ENCODE measurements at places on chromosomes 12 and 14.

- DNase-seq, result no peak
Measured at GRCh38 chr12:78128211-78128610, 297.5 kb downstream of the NAV3 start.

- DNase-seq, result no peak
Measured at GRCh38 chr12:88805286-88805685, 225.0 kb upstream of the KITLG start.

GRCh38 chr12:30025317-30025716 is 241.6 kb upstream of the TMTC1 start:
- no peak for DNase-seq

- no peak for DNase-seq
Measured at GRCh38 chr14:51410897-51411296, 170.8 kb downstream of the TMX1 start.

DNA sequence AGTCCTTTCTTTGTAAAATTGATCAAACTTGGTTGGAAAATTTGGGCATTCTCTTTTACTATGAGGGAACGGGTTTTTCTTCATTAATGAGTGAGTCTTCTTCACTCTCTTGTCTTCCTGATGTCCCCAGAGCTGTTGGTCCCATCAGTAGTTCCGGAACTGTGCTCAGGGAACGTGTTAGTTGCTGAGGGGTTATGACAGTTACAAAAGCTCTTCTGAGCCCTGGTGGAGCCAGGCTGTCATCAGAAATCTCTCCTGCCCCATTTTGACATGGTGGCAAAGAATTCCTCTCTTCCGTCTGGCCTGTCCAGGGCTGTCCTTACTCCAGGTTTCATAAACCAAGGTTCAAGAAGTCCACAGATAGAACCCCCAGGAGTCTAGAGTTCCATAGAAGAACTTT is 208.5 kb downstream of the SLC41A2 start:
- no peak for DNase-seq

- DNase-seq, result no peak
Measured at GRCh38 chr12:69687390-69687789, 11.7 kb downstream of the BEST3 start.

GRCh38 chr12:114895827-114896226 is 211.9 kb upstream of the TBX3 start:
- no peak for DNase-seq

DNA sequence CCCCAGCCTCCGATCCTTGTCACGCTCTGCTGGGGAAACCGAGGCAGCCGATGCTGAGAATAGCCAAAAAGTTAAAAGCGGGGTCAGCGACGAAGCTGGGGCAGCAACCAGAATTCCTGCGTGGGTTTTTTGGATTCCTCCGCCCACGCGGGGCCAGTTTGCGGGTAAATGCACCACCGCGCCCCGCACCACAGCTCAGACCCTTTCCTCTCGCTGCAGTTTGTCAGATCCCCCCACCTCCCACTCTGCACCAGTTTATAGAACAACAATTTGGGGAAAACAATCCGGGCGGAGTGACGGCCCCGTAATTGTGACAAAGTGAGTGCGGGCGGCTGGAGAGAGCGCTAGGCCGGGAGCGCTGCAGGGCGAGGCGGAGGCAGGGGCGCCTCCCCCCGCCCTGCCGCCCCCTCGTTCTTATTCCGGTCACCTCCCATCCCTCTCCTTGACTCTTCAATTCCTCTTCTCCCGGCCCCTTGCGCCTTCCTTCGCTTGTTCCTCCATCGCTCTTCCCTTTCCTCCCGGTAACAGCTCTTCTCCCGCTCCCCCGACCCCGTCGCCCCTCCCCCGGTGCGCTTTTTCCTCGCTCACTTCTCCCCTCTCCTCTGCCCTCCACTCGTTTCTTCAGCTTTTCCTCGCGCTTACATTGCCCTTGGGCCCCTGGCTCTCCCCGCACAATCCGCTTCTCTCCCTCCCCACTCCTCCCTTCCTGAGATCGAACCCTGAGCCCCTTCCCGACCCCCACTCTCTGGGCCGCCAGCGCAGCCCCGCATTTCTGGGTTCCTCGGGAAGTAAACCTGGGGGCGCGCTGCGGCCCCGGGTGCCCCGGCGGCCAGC is 646 bp upstream of the DNAJC22 start:
- DNase-seq, result no peak

DNA sequence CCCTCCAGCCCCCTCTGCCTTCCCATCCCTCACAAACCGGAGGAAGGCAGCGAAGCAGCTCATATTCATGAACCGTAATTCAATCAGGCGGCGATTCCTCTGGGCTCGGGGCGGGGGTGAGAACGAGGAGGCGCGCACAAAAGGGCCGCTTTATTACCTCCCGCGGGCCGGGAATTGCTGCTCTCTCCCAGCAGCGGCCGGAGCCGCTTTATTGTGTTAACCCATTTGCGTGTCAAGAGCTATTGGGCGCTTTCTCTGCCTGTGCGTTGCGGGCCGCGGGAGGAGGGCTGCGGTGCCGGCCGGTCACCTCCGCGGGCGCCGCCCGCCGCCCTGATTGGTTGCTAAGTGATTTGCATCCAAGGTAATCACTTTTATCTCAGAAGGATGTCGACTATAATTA is 4.8 kb downstream of the FAM222A start:
- DNase-seq, result no peak

- DNase-seq, result no peak
Measured at GRCh38 chr12:17076028-17076744, 470.2 kb upstream of the LMO3 start.

All from effector CD8-positive, alpha-beta T cell (primary cell).